Stimulated activated CD8-positive, alpha-beta memory T cell treated with anti-CD3 and anti-CD28 coated beads, Interleukin-2, amount 100 ng/mL, for 48 hours (primary cell): ENCODE measurements at places on chromosomes 16 and 17.
A peak's percentile ranks its signal among the peaks of the same experiment; 100 is the strongest.

GRCh38 chr16:67406111-67406971 lies 9.9 kb downstream of the ZDHHC1 start:
- no peak for DNase-seq

GRCh38 chr17:48571024-48571818 lies 6.9 kb downstream of the HOXB4 start:
- DNase-seq = no peak

DNA sequence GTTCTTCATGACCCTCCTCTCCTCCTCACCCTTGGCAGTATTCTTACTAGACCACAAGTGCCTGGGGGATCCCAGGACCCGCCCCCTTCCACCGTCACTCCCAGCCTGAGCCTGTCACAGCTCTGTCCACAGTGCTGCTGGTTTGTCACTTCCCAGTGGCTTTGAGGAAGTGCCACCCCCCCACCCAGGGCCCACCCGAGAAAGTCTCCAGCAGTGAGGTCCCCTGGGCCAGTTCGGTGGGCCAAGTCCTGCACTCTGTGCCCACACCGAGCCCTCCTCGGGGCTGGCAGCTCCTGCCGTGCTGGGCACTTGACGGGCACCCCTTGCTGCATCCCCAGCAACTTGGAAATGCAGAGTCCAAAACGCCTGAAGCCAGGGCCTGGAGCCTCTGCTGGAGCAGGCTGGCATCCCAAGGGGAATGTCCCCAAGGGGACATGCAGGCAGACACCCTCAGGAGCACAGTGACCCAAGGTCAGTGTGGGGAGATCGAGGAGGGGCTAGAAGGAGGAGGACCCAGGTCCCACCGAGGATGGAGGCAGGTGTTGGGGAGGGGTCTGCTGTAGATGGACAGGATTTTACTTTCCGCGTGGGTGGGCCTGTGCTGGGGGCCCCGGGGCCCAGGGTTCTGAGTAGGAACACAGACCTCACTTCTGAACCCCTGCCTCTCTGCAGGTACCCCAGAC lies 15.5 kb downstream of the MMP15 start:
- DNase-seq = no peak

- DNase-seq = no peak
Observed at GRCh38 chr17:81428121-81428515, 32.9 kb downstream of the BAHCC1 start.

DNA sequence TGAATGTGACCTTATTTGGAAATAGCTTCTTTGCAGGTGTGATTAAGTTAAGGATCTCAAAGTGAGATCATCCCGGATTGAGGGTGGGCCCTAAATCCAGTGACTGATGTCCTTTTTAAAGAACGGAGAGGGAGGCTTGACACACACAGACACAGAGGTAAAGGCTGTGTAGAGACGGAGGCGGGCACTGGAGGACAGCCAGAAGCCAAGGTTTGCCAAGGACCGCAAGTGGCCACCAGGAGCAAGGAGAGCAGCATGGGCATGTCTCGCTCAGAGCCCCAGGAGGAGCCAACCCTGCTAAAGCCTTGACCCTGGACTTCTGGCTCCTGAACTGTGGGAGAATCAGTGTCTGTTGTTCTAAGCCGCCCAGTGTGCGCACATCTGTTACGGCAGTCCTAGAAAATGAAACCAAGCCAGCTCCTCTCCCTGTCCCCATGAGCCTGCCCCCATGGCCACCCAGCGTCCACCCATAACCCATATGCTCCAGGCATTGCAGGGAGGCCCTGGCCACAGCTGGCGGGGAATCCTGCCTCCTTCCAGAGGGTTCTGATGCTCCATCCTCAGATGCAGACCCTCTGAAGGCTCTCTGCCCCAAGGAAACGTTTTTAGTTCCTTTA lies 15.2 kb downstream of the CNGB1 start:
- DNase-seq = no peak

DNA sequence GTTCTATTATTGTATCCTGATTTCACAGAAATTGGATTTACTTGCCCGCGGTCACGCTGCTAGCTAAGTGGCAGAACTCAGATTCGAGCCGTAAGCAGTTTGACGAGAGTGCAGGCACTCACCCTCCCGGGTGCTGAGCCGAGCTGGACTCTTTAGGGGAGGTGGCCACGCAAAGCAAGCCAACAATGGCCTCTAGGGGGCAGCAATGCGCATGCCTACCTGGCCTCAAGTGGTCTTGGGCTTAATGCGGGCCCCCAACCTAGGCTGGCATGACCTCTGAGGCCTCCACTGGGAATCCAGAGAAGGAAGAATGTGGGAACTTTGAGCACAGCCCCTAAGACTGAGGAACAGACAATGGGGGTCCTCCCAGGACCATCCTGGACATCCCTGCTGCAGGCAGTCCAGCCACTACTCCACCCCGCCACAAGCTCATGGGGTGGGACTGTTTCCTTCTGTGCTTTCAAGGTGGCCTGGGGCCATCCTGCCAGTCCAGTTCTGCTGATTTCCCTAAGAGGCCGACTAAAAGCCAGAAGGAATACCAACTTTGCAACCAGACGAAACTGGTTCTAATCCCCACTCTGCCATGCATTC lies 276.5 kb downstream of the XYLT1 start:
- peak; percentile 48 for DNase-seq

GRCh38 chr16:51949282-51949681 lies 597.7 kb downstream of the TOX3 start:
- no peak for DNase-seq

DNA sequence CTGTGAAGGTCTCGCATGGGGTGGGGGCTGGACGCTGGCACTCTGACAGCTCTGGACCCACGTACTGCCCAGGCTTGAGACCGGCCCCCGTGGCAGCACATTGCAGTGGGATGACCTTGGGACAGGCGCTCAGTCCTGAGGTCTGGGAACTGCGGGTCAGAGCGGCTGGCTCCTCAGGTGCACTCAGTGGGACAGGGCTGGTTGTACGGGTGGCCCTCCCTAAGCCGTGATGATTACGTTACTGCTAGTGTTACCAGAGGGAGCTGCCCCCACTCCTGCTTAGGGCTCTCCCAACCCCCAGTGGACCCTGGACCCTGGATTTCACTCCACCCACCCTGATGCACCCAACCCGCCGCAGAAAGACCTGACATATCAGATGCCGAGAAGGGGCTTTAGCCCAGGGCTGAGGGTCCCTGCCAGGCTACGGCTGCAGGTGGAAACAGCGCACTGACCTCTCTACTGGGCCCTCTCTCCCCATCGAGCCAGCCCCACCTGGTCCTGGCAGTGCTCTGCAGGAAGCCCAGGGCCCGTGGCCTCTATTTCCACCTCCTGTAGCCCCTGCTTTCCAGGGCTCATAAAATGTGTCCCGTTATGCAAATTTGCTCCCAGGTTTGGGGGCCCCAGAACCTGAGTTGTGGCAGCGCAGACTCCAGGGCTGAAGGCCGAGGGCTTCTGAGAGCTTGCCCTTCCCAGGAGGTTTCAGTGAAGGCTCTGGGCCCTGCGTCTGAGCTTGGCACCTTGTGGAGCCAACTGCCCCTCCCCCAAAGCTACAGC lies 77.2 kb downstream of the RTN4RL1 start:
- DNase-seq = no peak

DNA sequence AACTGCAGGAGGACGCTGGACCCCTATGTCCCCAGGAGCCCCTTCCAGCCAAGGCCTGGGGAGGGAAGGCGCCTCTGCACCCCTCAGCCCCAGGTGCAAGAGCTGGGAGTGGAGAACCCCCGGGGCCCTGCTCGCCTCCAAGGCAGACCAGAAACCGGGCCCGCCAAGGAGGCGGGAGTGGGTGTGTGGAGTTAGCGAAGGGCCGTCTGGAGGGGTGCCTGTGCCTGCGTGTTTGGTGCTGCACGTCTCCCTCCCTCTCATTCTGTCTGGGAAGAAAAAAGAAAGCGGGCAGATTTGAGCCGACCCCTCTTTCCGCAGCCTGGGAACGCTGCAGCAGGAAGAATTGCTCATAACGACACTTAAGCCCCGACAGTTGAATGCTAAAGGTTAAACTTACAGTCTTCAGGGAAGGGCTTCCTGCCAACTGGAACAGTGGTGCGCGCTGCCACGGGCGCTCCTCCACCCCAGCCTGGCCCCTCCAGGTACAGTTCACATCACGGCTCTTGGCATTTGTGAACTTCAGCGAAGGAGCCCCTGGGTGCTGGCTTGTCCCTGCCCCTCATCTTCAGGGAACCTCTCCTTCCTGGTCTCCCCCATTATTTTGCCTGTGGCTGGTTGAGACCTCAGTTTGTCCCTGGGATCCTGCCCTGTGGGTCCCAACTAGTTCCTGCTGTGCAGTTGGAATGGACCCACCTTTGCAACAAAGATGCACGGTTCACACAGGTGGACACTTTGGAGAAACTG lies 19.2 kb upstream of the ZFHX3 start:
- no peak for DNase-seq

DNA sequence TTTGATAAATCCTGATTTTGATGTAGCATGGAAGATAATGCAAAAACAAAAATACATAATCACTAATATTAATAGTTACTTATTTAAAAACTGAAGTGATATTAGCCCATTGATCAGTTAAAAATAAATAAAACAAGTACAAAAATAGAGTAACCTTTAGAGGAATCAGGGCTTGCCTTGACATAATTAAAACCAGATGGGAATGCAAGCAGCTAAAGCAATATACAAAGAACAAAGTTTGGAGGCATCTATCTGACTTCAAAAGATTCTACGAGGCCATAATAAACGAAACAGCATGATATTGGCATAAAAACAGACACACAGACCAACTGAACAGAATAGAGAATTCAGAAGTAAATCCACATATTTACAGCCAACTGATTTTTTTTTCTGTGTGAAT lies 15.0 kb upstream of the HEATR3 start:
- DNase-seq = no peak

DNA sequence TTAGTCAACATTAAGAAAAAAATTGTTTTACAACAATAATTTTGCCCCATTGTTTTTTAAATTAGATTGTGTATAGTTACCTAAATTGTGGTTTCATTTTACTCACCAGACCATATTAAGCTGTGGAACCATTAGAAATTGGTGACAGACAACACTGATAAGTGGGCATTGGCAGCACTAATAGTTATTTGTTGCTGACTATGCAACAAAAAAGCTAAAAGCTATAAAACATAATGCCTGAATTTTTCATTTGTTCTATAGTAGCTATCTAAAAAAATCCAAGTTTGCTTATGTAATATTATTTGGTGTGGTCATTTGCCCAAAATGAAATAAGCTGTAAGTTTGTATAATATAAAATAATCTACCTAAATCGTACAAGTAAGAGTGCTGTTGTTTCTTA lies 13.7 kb upstream of the VWA3A start:
- no peak for DNase-seq
